Sciatic nerve (tissue), 2 donors: ENCODE measurements at places on chromosomes 13 and 19.

DNA sequence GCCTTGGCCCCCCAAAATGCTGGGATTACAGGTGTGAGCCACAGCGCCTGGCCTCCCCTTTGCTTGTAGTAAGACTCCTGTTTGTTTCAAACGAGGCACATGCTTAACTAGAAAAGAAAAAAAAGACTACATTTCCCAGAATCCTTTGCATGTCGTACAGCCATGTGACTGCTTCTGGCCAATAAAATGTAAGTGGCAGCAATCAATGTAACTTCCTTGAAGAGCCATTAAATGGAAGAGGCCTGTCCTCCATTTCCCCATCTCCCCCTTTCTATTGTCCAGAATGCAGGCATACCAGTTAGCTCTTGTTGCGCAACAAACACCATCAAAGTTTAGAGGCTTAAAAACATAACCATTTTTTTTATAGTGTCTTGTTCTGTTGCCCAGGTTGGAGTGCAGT is 10.4 kb upstream of the GPR32 start:
- DNase-seq: no peak

DNA sequence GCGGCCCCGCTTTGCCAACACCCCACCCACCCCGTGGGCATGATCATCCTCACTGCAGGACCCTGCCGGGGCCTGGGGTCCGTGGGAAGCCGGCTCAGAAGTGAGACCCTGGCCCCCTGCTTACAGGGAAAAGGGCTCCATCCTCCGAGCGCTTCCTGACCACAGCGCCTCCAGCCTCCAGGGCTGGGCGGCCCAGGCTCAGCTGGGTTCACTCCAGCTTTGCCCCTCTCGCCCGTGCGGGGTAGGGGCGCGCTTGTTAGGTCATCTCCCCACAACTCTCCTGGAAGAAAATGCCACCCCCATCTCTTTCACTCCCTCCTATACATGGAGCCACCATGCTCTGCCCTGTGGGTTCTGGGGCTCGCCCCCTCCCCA is 6.6 kb upstream of the C1QTNF9B start:
- DNase-seq: no peak

DNA sequence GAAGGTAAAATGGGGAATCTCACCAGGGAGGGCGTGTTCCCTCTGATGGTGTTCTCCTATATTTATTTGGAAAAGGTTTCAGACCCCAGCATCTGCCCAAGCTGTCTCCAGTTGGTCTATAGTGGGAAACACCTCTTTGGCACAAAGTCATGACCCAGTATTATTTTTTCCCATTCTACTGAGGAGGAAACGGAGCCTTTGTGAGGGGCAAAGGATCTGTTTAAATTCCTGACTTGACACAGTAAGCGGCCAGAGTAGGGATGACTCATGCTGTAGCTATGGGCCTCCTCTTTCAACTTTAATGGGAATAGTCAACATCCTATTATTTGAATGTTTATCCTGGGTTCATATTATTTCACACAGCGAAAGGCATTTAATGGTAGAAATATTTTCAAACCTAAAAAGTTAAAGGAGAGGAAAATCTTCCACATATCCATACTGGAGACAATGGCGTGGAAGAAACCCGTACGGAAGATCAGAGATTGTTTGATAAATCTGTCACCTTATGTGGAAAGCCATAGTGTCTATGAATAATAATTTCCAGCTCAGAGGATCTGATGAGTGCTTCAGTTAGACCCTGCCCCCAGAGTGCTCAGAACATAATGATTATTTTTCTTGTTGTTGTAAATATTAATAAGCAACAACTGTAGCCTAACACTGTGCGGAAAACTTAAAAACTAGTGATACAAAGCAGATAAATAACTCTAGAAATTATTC is 126.0 kb downstream of the FOXO1 start:
- no peak for DNase-seq

- no peak for DNase-seq
Measured at GRCh38 chr13:105519771-105520170, 1015.7 kb downstream of the EFNB2 start.

- DNase-seq: no peak
Measured at GRCh38 chr13:113825841-113826240, 38.0 kb downstream of the GAS6 start.

GRCh38 chr13:103104340-103104739 is 38.1 kb upstream of the SLC10A2 start:
- no peak for DNase-seq

DNA sequence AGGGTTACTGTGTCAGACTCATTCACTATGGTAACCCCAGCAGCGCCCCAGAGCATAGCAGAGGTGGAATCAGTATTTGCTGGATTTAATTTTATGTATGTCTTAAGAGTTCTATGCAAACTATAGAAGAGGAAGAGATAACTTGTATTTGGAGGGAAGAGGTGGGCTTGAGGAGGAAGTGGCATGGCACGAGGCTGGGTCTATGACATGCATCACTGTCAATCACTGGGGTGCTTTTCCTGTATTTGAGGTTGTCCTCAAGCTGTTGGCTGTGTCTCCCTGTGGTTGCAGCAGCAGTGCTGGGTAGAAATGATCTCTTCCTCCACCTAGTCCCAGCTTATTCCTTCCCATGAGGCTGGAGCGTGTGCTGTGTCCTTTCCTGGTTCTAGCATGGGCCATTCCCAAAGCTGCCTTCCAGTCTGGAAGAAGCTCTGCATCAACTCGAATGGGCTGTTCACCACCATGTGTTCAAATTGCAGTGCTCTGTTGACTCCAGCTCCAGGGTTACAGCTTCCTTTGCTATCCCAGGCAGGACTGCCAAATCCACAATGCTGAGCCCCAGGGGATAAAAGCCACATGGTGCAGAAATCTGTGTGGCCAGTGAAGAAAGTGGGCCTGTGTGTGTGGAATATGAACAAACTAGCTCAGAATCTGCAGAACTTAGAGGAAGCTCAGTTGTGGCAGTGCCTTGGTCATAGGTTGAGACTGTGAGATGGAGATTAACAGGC is 73.1 kb upstream of the MTIF3 start:
- DNase-seq: no peak

GRCh38 chr13:26247608-26248007 is 6.3 kb upstream of the CDK8 start:
- DNase-seq: no peak

DNA sequence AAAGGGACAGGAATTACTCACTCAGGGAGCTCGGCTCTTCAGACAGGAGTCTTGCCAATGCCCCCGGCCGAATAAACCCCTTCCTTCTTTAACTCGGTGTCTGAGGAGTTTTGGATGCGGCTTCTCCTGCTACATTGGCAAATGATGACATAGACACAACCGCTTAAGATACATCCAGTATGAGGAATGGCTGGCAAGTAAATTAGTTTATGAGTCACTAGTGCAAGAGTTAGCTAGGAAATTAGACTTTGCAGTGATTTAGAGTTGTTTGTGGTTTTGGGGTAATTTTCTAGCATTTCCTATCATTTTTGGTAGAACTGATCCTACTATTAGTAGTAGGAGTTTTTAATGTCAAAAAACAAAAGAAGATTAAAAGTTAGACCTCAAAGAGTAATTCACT is 166.2 kb downstream of the SLITRK1 start:
- no peak for DNase-seq

DNA sequence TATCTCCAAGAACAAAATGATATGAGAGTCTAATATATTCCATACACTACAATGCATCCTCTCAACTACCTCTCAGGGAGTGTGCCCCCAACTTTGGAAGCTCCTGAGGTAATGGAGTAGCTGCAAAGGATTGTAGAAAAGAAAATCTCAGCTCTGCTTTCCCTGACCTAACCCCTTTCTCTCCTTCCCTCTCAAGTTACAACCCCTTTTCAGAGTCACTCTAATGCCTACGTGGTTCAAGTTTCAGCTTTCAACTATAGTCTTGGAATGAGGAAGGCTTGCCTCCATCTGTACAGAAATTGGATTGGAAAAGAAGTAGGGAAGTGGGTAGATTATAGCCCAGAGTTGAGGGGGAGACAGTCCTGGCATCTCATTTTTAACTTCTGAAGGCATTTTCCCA is 256.0 kb downstream of the PCDH9 start:
- DNase-seq: no peak

DNA sequence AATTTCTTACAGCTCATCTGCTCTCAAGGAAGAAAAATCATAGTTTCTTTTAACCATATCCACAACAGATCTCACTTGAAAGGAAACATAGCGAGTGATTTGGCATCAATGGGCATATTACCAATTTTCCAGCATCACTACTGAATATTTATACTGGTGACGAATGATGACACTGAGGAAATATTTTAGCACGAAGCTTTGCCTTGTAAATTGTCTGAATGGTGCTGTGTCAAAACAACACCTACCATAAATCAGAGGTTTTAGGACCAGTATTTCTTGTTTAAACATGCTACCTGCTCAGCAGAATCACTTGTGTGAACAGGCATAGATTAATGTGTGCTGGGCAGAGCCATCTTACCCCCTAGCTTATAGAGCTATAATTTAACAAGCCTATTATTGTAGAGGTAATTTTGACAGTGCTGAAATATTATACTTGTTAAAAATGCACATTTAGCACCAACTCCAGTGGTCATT is 146.8 kb downstream of the ABCC4 start:
- no peak for DNase-seq

- DNase-seq: no peak
Measured at GRCh38 chr19:18675779-18676178, 7.7 kb upstream of the CRTC1 start.

DNA sequence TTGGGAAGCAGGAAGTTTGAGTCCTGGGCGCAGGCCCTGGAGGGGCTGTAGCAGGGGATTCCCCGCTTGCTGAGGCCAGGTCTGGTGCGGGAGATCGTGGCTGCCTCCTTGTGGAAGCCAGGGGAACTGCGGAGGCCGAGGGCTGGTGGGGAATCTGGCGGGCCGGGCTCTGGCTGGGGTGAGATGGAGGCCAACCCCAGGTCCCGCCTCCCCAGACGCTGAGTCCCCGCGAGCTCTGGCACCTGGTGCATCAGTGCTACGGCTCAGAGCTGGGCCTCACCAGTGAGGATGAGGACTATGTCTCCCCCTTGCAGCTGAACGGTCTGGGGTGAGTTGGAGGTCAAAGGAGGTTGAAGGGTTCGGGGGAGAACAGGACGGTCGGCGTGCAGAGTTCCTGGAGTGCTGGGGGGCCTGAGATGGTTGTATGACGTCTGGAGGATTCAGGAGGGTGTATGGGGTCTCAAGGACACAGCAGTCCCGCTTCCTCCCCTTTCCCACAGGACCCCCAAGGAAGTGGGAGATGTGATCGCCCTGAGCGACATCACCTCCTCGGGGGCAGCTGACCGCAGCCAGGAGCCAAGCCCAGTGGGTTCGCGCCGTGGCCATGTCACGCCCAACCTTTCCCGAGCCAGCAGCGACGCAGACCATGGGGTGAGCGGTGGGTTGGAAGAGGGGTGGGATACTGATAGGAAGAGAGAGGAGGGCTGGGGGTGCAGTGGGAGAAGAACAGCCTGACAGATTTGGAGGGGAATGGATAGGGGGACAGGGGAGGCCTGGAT is 13.1 kb downstream of the GRAMD1A start:
- DNase-seq: peak; percentile 85

GRCh38 chr13:75327135-75327510 is 154.8 kb downstream of the TBC1D4 start:
- DNase-seq: no peak

- DNase-seq: no peak
Measured at GRCh38 chr19:1356508-1356865, 27.2 kb upstream of the NDUFS7 start.

GRCh38 chr19:2249010-2249866 is at the start of gene AMH:
Gene AMH (plus strand): TSS chr19:2249323. CDS start chr19:2249333, 10 bp downstream.
- no peak for DNase-seq
